Hepatocyte (in vitro differentiated cells): ENCODE measurements at places on chromosomes 5 and 9. TPM values are rescaled to one million over a fixed set of nuclear protein-coding genes. Genes with fewer than 3 reads are reported as not detected.

The OLFML2A gene
- total RNA-seq, result 2.6 and 3.4 TPM in 2 replicates

GRCh38 chr5:72110394-72111013 lies 3.2 kb downstream of the MAP1B start:
- DNase-seq, result no peak

GRCh38 chr5:54985301-54986268 lies at the start of gene ESM1:
TSS of gene ESM1 (minus strand) at chr5:54985593. CDS start at chr5:54985517, 76 bp downstream.
- no peak for DNase-seq

DNA sequence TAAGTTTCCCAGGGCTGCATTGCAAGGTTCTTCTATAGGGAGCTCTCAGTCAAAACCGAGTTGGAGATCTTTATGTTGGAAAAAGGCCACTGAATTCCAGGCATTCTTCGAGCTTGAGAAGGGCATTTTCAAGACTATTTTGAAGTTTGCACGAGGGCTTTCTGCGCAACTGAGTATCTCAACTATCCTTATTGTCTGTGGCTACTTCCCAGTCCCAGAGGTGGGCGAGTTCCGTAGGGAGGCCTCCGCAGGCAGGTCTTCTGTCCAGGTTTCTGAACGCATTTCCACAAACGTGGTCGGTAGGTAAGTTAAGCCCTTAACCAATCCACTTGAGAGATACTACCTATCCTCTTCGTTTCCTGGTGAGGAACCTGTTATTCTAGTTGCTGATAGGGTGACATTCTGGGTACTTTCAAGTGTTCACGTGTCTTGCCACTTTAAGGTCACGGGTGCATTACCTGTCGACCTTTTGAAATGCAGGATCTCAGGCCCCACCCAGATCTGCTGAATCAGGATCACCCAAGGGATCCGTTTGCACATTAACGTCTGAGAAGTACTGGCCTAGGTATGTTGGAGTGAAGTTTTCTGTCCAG lies 51.4 kb upstream of the TJP2 start:
- peak; percentile 68 for DNase-seq

The TAS2R1 gene
- total RNA-seq, result 1.0 TPM in 1 of 2 replicates, not detected in the other

The CCL27 gene
- not detected in 2 replicates for total RNA-seq

The PAPPA gene
- total RNA-seq, result 8.9 and 12.3 TPM in 2 replicates

DNA sequence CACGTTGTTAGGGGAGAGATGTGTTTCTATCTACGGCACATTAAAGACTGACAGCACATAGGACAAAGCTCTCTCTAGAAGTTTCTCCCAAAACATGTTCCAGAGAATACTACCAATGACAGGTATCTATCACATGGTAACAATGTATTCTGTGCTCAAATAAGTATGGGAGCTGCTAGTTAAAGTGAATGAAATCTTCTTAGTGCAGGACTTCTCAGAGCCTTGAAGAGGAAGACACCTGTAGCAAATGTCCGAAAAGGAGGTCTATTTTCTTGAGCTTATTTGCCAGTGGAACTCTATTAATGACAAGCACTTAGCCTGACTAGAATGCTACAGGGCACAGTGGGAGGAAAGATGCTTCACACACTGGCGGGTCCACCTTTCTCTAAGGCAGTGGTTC lies 137.4 kb downstream of the ENTREP1 start:
- no peak for DNase-seq

The LCN15 gene
- 1.5 and 35.9 TPM in 2 replicates for total RNA-seq

GRCh38 chr9:110762783-110763182 lies 94.2 kb downstream of the MUSK start:
- DNase-seq, result no peak

GRCh38 chr5:181229996-181230395 lies 6.9 kb downstream of the TRIM41 start:
- DNase-seq, result no peak

The ODF2 gene
- total RNA-seq, result 18.5 and 20.5 TPM in 2 replicates

GRCh38 chr9:85876628-85877027 lies 64.3 kb upstream of the NAA35 start:
- DNase-seq, result peak; percentile 10
